Caco-2 (cell line): ENCODE measurements at places on chromosomes 12 and 14.

DNA sequence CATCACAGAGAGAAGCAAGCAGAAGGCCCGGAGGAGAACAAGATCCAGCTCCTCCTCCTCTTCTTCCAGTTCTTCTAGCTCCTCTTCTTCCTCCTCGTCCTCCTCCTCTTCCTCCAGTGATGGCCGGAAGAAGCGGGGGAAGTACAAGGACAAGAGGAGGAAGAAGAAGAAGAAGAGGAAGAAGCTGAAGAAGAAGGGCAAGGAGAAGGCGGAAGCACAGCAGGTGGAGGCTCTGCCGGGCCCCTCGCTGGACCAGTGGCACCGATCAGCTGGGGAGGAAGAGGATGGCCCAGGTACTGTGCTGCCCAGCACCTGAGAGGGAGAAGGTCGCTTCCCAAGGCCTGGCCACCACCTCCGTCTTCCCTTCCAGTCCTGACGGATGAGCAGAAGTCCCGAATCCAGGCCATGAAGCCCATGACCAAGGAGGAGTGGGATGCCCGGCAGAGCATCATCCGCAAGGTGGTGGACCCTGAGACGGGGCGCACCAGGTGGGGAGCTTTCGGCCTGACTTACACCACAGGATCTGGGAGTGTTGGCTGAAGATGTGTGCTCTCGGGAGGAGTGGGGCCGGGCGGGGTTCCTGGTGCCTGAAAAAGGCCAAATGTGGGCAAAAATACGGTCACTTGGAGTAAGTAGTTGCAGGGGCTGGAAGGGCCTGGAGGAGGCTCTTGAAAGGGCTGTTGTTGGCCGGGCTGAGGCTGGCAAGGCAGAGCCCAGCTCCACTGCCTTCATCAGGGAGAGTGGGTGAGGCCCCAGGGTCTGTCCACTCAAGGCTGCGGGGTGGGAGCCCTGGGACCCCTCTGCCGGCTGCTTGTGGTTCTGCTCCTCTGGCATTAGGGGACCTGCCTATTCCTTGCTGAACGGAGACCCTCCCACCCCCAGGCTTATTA is 1.4 kb downstream of the ARL6IP4 start:
- no peak for DNase-seq

GRCh38 chr14:74563586-74564159 is 48.4 kb downstream of the LTBP2 start:
- DNase-seq: no peak

GRCh38 chr14:84454114-84454513 is 1075.8 kb upstream of the FLRT2 start:
- no peak for DNase-seq

GRCh38 chr12:20494851-20495250 is 126.5 kb downstream of the PDE3A start:
- DNase-seq: no peak
